ENCODE measurements at places on chromosomes 11 and 22.

DNA sequence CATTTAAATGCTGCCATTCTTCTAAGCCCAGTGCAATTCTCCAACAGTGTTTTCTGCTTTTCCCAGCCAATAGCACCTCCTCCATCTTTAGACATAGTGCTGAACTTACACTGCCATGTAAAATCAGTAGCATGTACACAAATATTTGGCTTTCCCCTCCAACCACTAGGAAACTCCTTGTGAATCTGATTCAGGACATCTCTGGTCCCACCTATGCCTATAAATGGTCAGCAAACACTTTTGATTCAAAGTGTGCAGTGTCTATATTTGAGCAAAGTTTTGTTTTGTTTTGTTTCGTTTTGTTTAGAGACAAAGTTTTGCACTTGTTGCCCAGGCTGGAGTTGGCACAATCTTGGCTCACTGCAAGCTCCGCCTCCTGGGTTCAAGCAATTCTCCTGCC is 24.8 kb downstream of the YPEL4 start:
- no peak for DNase-seq

DNA sequence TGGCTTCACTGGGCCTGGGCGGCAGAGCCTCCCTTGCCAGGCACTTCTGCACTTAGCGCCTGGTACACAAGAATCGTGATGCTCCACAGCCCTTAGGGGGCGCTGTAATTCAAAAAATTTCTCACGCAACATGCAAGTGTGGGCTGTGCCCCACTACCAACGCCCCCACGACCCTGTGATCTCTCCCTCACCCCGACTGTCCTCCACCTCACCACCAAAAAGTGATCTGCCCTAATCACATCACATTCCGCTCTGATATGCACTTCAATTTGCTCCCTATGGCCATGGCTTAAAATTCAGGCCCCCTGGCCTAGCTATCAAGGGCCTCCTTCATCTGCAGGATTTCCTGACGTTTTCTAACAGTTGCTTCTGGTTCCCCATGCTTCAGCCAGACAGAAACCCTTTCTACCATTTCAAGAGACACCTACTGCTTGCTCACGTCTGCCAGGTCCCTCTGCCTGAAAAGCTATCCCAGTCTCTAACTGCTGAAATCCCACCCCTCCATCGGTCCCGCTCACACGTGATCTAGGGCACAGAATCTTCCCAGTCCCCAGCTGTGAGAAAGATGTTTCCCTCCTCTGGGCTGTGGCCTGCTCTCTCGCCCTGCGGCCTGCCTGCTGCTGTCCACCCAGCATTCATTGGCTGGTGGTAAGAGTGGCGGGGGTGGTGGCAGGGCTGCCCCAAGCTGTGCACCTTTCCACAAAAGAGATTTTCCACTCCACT is 27.9 kb upstream of the LRRC32 start:
- no peak for DNase-seq

DNA sequence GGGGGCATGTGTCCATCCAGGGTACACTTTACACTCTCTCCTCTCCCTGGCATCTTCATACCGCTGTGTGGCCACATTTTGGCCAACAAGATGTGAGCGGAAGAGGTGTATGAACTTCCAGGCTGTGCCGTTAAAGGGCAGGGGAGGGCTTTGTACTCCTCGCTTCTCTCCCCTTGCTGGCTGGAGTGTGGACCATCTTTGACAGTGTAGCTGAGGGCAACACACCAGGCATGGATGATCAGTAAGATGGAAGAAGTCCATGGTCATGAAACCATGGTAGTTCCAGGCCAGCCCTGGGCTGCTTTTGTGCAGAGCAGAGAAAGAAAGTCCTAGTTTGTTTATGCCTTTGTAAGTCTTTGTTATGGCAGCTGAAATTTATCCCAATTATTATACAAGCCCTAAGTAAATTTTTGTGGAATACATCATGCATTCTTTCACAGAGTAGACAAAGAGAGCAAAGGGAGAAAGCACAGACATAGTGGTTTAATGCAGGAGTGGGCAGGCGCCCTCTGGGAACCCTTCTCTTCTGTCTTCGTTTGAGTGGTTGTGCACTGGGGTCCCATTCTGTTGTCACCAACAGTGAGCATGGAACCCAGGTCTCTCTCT is 70.4 kb downstream of the FBXO7 start:
- DNase-seq: no peak

GRCh38 chr11:11045156-11045930 is 187.5 kb upstream of the ZBED5 start:
- DNase-seq: no peak

- no peak for DNase-seq
Observed at GRCh38 chr11:57541169-57541568, 3.8 kb downstream of the SMTNL1 start.

- DNase-seq: peak; percentile 80
Observed at GRCh38 chr11:44575288-44575672, 9.8 kb downstream of the CD82 start.

DNA sequence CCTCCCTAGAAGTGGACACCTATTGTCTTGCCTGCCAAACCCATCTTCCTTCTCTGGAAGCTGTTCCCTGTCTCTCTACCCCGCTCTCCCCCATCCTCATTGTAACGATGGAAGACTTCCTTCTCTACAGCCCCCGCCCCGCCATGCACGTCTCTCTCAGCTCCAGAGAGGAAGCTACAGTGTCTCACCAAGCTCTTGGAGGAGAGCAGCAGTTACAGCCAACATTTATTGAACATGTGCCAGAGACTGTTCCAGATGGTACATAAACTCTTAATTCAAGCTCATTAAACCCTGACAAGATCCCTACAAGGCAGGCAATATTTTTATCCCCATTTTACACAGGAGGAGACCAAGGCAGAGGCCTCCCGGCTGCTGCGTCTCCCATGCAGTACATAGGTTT is 15.1 kb downstream of the MCHR1 start:
- no peak for DNase-seq

DNA sequence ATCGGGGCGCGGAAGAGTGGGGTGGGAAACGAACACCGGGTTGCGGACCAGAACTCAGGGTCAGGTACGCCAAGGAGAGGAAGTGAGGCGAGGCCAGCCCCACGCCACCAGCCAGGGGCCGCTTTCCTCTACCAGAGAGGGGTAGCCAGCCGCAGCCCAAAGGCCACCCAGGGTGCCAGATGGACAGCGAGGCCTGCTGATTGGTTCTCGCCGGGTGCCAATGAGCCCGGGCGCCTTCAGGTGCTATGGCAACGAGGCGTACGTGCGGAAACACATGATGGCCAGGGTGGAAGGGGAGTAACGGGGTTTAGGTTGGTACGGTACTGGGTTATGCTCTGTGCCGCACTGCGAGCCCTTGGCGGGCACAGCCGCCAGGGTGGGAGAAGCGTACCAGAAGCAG is 128.9 kb downstream of the SERGEF start:
- DNase-seq: no peak

GRCh38 chr22:25748140-25748539 is 6.2 kb downstream of the MYO18B start:
- DNase-seq: no peak

DNA sequence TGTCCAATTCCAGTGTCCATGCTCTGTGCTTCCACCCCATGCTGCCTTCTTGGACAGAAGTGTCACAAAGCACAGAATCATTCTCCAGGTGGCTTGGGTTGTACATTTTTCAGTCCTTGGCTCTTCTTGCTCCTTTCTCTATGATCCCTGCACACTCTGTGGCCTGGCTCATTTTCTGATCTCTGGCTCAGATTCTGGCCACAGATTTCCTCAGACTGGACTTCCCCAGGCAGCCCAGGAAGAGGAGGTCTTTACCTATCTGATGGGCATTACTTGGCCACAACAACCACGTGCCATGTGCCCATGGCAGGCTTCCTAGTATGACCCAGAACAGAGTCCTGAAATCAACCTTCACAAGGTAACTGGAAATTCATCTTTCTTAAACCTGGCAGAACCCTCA is 27.2 kb downstream of the SYTL2 start:
- DNase-seq: no peak

DNA sequence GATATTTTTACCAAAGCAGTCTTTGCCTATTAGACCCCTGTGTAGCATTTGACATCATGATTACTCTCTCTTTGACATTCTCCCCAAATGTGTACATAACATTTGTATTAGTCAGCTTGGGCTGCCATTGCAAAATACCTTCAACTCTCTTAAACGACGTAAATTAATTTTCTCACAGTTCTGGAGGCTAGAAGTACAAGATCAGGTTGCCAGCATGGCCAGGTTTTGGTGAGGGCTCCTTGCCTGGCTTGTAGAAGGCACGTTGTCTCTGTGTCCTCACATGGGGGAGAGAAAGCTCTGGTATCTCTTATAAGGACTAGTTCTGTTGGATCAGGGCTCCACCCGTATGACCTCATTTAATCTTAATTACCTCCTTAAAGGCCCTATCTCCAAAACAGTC is 12.3 kb upstream of the DLAT start:
- DNase-seq: no peak

GRCh38 chr11:40293655-40294348 is 1165.7 kb downstream of the LRRC4C start:
- peak; percentile 26 for DNase-seq

DNA sequence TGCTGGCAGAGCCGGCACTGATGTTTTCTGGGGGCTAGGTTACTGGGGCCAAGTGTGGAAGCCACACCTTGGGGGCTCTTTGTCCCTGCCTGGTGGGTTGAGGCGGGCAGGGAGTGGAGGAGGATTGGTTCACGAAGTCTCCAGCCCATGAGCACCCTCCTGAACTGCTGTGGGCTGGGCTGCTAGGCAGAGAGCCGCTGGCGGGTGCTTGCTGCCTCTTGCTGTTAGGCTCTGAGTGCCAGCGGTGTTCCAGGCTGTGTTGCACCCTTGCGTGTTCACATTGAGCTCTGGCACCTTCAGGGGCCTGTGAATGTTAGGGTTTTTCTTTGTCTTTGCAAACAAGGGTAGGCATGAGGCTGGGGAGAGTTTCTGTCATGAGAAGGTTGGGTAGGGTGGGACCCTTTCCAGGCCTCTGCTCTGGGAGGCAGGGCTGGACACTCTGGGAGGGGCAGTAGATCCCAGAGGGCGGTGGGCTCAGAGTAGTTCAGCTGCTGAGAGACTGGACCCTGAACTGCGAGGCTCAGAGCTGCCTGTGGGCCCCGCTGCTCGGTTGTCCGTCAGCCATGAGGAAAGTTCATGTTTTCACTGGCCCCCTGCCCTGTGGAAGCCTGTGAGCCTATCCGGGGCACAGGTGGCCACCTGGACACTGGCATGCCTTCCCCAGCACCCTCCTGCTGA is 24.0 kb upstream of the TMEM191C start:
- DNase-seq: no peak

DNA sequence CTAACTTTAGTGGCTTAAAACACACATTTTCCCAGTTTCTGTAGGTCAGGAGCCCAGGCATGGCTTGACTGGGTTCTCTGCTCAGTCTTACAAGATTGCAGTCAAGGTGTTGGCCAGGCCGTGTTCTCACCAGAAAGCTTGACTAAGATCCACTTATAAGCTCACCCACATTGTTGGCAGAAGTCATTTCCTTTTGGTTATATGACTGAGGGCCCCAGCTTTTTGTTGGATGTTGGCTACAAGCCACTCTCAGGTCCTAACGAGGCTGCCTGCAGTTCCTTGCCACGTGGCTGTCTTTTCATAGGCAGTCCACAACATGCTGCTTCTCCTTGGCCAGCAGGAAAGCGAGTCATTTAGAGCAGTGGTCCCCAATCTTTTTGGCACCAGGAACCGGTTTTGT is 79.3 kb upstream of the CRTAM start:
- DNase-seq: no peak

- no peak for DNase-seq
Observed at GRCh38 chr22:44259366-44260215, 53.2 kb downstream of the SHISAL1 start.

GRCh38 chr11:110432713-110433392 is 3.1 kb downstream of the FDX1 start:
- DNase-seq: no peak

DNA sequence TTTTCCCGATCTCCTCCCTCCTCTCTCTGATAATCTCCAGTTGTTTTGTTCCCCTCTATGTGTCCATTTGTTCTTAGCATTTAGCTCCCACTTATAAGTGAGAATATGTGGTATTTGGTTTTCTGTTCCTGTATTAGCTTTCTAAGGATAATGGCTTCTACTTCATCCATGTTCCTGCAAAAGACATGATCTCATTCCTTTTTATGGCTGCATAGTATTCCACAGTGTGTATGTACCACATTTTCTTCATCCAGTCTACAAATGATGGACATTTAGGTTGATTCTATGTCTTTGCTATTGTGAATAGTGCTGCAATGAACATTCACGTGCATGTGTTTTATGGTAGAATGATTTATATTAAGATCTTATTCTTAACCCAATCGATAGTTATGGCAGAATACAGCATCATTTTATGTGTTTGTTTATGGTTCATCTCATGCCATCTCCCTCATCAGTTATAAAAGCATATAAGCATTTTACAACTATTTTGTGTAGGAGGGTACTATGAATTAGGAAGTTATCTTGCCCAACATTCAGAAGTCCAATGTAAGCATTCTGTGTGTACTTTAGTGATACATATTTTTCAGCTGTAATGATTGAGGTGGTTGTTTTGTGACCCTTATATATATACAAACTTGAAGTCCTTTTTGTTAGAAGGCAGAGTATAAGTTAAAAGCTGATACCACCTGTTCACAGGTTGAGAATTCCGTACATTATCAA is 3.2 kb downstream of the MS4A3 start:
- DNase-seq: no peak

DNA sequence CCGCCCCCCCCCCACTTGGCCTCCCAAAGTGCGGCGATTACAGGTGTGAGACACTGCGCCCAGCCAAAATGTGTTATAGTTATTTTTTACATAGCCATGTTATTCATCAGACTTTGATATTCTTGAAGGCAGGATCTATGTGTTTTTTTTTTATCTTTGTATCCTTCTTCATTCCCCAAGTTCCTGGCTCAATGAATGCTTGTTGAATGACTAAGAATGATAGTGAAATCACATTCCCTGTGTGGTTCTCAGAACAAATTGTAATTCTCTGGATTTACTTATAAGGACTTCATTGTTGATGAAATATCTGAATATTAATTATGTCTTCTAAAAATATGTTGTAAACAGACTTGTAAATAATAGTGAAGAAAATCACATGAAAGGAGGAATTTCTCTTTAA is 33.5 kb downstream of the MMP7 start:
- no peak for DNase-seq

GRCh38 chr11:82842019-82842418 is 58.2 kb downstream of the PRCP start:
- no peak for DNase-seq

GRCh38 chr11:129418039-129418438 is 42.4 kb downstream of the BARX2 start:
- DNase-seq: no peak

GRCh38 chr11:75537740-75538139 is 12.0 kb upstream of the GDPD5 start:
- no peak for DNase-seq

DNA sequence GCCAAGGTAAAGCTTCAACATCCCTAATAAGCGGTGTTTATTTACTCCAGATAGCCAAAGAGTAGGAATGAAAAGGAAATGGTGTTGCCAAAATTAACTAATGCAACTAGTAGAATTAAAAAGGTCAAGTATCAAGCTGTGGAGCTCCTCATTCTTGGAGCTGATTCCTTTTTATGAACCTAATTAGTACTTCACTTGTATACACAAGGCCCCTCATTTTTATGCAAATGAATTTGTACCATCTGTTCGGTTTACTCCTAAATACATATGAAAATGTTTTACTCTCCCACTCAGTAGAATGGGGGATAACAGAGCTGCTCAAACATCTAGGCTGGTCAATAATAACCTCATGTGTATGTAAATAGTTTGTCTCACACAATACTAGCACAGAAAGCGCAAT is 426.4 kb upstream of the LUZP2 start:
- no peak for DNase-seq

GRCh38 chr11:72430741-72431570 is 3.4 kb downstream of the CLPB start:
- peak; percentile 45 for DNase-seq
